CD4-positive, alpha-beta T cell treated with Interferon alpha-2 for 1 hour (primary cell): ENCODE measurements at places on chromosomes 13 and 19.

- DNase-seq: no peak
Measured at GRCh38 chr19:31439270-31439573, 90.0 kb upstream of the TSHZ3 start.

GRCh38 chr13:73722120-73722519 is 412.1 kb downstream of the KLF12 start:
- DNase-seq: peak; percentile 38

DNA sequence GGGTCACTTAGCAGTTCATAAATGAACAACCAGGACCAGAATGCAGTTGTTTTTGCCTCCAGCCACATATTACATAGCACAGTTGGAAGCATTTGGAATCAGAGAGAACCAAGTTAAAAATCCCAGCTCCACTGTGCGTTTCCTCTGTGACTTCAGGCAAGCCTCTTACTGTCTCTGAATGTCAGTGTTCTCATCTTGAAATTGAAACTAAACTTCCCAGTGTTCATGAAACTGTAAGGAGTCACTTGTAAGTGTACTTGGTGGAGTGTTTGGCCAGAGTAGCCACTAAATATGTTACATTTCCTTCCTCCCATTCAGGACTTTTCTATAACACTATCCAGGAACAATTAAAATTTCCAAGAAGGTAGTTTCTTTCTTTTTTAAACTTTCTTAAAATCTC is 276.8 kb downstream of the KCNRG start:
- no peak for DNase-seq

- no peak for DNase-seq
Measured at GRCh38 chr13:47046706-47047105, 149.9 kb upstream of the HTR2A start.

GRCh38 chr13:43006893-43007631 is 15.0 kb upstream of the EPSTI1 start:
- no peak for DNase-seq

DNA sequence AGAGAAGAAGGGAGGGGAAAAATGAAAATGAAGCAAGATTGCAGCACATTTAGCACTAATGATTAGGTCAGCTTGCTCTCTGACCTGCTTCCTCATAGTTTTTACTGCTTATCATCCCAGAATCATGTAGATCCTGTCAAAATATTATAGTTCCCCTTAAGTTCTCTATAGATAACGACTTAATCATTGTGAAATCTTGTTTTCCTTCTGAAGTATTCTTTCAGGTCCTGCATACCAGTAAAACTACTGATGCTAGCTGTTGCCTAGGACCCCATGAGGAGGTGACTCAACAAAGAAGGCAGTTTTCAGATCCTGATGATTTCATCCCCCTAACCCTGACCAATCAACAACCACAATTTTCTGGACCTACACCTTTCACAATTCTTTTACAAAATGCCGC is 1131.7 kb downstream of the SLITRK5 start:
- no peak for DNase-seq

GRCh38 chr13:67216864-67217263 is 13.3 kb downstream of the PCDH9 start:
- no peak for DNase-seq

- DNase-seq: no peak
Measured at GRCh38 chr19:9868983-9869617, 34.0 kb downstream of the PIN1 start.

- peak; percentile 57 for DNase-seq
Measured at GRCh38 chr13:73059460-73060250, 850 bp downstream of the KLF5 start.

DNA sequence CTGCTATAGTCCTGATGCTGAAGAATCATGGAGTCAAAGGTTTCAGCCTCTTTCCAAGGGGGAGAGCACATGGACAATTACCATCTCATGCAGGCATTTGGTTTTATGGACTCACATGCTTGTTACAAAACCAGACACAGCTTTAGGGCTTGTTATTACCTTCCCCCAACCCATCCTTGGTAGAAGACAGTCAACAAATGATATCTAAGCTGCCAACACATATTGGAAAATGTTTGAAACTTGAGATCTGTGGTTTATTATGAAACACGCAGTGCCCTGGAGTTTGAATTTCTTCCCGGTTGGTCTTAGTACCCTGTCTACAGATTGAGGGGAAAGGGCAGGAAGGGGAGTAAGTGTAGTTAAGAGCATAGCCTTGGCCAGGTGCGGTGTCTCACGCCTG is 12.5 kb upstream of the CYP2A6 start:
- no peak for DNase-seq

DNA sequence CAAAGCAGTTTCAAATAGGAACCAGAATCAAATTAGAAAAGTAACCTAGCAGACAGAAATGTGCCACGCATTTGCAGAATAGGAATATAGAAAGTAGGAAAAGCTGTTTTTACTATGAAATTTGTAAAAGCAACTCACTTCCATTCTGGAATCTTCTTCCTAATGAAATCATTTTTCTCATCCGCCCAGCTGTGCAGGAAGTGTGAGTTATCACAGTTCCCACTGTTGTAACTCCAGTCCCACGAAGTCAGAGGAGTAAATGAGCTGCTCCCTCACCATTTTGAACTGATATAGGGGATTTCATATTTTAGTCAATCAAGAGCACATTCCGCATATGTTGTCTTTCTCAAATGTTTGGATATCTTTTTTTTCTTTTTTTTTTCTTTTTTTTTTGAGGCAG is 230.8 kb downstream of the TBC1D4 start:
- no peak for DNase-seq

GRCh38 chr19:15859187-15859586 is 38.7 kb downstream of the CYP4F2 start:
- no peak for DNase-seq

GRCh38 chr19:3056417-3057088 is 5.7 kb downstream of the TLE5 start:
- no peak for DNase-seq

- DNase-seq: no peak
Measured at GRCh38 chr19:48171710-48172109, 1.2 kb downstream of the ZSWIM9 start.

DNA sequence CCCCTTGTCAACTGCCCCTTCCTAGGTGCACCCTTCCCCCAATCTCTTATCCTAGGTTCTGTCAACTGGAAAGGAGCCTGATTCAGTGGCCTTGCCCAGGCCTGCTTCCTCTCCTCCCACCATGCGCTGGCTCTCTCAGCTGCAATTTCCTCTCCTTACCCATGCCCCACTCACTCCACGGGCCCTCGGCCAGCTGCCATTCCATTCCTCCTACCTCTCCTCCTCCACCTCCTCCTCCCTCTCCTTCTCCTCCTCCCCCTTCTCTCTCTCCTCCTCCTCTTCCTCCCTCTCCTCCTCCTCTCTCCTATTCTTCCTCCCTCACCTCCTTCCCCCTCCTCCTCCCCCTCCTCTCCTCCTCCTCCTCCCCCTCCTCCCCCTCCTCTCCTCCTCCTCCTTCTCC is 9.6 kb upstream of the TIMM44 start:
- DNase-seq: no peak

DNA sequence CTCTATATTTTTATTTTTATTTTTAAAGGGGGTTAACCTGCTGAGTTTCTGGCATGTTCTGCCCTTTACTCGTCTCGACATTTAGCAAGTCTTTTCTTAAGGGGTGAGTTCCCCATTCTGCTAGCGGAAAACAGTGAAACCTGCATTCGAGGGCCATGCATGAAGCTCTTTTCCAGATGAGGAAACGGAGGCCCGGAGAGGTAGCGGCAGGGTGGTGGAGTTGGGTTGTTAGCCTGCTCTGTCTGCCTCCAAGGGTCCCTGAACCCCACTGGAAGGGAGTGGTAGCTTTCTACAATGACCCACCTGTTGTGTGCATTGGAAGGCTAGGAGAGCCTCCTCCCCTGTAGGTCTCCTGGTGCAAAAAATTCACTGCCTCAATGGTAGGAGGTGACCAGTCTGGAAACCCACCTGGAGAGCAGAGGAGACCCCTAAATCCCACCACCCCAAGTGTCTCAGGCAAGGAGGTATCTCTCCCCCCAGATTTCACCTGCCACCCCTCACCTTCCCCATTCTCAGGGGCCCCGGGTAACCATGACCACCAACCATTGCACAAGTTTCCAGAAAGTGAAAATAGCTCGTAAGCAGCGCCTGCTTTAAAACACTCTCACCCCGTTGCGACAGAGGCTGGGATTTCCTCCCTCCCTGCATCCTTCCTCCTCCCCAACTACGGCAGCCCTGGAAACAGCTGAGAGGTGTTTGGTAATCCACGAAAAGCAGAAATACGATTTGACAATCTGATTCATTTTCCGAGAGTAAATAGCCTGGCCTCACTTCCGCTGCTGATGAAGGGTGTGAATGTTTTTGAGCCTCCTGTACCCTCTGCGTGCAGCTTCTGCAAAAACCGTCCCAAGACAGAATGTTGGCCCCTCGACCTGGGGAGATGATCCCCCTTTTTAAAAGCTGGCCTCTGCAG is 3.5 kb downstream of the KLF2 start:
- peak; percentile 80 for DNase-seq

DNA sequence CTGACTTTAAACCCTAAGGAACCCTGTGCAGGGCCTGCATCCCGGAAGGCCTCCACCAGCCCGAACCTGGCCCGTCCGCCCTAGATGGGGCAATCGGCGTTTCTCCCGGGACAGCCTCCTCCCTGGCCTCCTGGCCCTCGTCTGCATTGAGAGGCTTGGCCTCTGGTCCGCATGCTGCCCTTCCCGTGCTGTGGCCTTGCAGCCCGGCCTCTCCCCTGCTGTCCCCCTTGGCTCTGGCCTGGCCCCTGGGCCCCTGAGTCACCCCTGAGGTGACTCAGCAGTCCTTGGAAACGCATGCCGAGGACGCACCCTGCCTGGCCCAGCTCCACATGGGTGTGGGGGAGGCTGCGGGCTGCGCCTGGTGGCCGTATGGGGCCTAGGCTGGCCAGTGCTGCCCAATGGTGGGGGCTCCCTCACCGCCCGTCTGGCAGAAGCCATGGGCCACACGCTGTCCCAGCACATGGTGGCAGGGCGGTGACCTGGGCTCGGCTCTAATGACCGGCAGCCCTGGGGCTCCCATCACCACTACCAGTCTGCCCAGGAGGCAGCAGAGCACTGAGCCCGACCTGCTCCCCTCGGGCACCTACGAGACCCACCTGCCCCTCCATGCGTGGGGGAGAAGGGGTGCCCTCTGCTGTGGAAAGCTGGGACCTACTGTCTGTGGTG is 25.7 kb downstream of the SH3GL1 start:
- DNase-seq: no peak

GRCh38 chr13:101996954-101997353 is 404.9 kb downstream of the FGF14 start:
- no peak for DNase-seq

GRCh38 chr13:30319655-30320054 is 12.3 kb upstream of the KATNAL1 start:
- no peak for DNase-seq

GRCh38 chr13:51906581-51906980 is 44.8 kb downstream of the CCDC70 start:
- DNase-seq: no peak

DNA sequence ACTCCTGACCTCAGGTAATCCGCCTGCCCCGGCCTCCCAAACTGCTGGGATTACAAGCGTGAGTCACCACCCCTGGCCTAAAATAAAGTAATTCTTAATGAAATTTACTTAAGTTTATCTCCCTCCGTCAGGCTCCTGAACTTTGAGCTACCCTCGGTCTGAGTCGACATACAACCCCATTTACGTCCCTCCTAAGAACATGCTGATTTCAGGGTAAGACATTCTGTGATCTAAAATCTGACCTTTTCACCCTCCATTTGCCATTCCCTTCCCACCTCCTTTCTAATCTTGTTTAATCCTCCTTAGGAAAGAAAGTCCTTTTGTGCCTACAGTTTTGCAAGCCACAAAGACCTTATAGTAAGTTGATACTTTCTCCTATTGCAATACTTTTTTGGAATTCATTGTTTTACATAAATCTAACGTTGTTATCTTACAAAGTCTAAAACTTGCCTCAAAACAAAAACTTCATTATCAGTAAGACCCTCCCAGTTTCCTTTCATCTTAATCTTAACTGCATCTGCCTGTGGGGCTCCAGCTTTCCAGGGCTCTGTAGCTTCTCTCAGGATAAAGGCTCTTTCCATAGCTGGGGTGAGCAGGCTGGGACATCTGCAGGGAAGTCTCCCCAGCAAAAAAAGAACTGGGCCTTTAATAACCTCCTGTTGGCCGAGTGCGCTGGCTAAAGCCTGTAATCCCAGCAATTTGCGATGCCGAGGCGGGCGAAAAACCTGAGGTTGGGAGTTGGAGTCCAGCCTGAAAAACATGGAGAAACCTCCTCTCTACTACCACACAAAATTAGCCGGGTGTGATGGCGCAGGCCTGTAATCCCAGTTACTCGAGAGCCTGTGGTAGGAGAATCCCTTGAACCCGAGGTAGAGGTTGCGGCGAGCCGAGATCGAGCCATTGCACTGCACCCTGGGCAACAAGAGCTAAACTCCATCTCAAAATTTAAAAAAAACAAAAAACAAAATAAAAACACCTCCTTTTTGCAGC is 143.1 kb downstream of the ZNF737 start:
- DNase-seq: no peak

- no peak for DNase-seq
Measured at GRCh38 chr13:112821340-112822055, 131.7 kb downstream of the ATP11A start.

GRCh38 chr19:30783936-30784335 is 411.8 kb downstream of the ZNF536 start:
- no peak for DNase-seq

- peak; percentile 78 for DNase-seq
Measured at GRCh38 chr13:97109841-97110492, 112.2 kb upstream of the MBNL2 start.

- no peak for DNase-seq
Measured at GRCh38 chr13:58949646-58950045, 1214.1 kb downstream of the DIAPH3 start.

- no peak for DNase-seq
Measured at GRCh38 chr13:50389726-50390125, 374.5 kb downstream of the KCNRG start.

DNA sequence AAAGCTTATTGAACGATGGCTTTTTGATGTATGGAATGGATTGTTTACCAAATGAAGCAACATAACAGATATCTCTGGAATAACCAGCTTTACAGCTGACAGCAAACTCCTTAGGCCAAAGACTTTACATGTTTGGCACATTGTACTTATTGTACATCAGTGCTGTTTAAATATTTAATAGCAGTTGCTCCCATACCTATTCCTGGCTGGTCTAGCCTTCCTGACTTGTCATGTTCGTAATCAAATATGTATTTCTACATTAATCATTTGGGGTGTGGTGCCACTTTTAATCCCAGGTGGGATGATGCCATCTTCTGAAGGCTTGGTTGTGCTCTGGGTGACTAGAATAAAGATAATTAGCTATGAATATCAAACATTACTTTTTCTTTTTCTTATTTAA is 67.4 kb upstream of the FRY start:
- DNase-seq: no peak

DNA sequence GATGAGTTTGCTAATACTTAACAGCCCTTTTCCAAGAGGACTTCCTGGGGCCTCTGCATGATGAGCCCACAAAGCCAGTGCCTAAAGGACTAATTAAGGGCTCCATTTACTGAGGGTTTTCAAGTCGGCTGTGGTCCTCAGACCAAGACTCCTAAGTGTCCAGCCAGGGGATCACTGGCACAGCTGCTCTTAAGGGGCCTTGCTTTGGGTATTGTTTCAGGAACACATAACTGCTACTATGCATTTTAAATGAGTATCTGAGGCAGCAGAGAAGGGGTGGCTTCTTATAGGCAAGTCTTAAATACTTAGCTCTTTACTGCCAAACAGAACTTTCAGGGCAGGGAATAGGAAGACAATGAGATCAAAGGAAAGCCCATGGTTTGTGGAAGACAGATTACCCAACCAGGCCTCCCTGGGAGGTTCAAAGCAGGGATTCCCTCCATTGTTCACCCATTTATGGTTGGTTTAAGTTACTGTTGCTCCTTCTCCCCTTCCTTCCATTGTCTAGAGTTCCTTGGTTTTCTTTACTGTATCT is 61.9 kb downstream of the TNFRSF19 start:
- no peak for DNase-seq

- DNase-seq: peak; percentile 16
Measured at GRCh38 chr19:3818466-3818865, 32.3 kb upstream of the MATK start.
